ENCODE measurements at places on chromosomes 4 and X.

GRCh38 chr4:120960656-120961267, 38.2 kb upstream of the PRDM5 start:
- no peak for DNase-seq

DNA sequence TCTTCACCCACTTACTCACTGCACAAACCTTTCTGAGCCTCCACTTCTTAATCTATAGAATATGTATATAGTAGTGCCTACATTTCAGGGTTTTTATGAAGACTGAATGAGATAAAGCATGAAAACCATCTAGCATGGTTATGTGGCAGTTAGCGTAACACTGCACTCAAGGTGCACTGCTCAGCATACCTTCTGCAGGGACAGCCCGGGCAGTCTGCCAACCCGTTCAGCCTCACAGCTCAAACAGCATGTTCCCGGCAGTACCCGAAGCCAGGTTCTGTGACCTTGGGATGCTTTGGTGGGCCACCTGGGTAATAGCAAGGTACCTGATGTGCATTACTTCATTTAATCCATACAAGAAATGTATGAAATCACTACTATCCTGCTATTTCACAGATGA, 81.4 kb downstream of the DOCK11 start:
- DNase-seq: no peak

DNA sequence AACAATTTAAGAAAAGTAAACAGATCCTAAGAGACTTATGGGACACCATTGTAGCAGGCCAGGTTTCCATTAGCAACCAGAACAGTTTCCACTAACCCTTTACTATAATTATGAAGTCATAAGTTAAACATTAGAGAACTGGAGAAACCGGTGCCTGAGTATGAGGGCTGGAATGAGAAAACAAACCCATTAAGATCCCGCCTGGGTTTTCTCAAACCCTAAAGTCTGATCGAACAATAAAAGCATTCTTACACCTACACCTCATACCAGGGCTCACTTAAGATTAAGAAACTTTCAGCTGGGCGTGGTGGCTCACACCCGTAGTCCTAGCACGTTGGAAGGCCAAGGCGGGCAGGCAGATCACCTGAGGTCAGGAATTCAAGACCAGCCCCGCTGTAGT, 13.7 kb upstream of the DHX15 start:
- peak; percentile 97 for DNase-seq

DNA sequence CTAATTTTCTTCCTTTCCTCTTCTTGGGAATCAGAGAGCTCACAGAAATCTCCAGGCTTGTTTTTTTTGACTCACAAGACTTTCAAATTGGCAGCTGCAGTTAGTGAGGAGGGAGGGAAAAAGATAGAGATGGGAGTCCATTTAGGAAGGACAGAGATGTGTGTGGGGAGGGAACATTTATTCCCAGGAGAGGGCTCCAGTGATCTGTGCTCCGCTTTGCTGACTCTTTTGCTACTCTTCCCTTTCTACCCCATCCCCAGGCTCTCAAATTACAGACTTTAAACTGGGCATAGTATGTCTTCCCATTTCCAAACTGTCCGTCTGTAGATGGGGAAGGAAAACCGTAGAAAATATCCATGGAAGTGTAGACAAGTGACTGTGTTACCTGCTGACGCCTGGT, 39.1 kb upstream of the UCP1 start:
- no peak for DNase-seq

DNA sequence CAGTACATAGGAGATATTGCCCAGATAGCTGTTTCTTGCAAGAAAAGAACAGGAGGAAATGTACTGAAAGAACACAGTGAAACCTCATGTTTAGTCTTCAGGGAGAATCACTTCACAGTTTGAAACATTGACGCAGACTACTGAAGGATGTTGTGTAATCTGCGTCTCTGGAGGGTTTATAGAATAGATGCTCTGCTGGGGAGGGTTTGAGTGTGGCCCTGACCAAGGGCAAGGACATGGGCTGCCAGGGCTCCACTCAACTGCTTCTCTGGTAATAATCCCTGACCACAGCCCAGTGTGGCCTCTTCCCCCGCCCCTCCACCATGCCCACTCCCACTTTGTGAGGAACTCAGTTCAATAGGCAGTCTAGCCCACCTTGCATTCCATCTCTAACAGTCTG, 15.8 kb upstream of the ACE2 start:
- no peak for DNase-seq

- DNase-seq: no peak
Measured at GRCh38 chrX:29422034-29422433, 793.3 kb upstream of the MAGEB2 start.

GRCh38 chr4:26936284-26937065, 75.8 kb downstream of the STIM2 start:
- peak; percentile 10 for DNase-seq

DNA sequence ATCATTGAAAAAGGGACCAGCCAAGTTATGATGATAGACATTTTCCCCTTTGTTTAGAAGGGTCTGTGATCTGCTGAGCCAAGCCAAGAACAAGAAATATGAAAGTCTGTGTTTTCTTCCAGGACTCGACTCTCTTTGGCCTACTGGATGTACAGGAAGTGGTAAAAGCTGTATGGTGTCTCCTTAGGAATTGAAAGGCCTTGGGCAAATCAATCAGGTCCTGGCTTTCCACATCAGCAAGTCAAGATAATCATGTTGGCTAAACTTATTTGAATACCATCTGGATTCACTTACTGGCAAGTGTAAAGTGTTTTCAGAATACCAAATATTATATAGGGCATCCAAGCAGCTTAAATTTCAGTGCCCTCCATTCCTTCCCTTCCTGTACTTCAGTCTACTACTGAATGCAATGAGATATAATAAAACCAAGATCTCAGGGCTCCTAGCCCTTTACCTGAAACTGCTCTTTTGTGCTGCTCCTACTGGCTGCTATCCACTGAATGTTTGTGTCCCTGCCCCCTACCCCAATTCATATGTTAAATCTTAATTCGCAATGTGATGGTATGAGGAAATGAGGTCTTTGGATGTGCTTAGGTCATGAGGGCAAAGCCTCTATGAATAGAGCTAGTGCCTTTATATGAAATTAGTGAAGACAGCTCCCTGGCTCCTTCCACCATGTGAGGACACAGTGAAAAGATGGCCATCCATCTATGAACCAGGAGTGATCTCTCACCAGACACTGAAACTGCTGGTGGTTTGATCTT, 578.0 kb downstream of the SPRY1 start:
- no peak for DNase-seq

DNA sequence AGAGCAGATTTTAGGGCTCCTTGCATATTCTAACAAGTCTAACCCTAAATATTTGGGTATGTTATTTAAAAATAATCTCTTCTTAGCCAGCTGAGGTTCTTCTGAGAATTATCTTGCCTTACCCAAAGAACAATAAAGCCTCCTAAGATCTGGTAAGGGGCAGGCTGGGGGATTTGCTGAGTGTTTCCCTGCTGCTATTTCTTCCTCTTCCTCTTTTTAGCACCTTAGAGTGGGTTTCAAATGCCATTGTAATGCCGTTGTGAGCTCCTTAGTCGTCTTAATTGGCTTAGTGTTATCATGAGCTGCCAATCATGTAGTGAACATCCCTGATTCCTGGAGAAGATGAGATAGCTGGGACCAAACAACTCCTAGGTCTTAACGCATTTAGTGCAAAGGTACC, 15.4 kb downstream of the STOX2 start:
- DNase-seq: no peak

- no peak for DNase-seq
Measured at GRCh38 chrX:83759872-83760271, 101.1 kb upstream of the CYLC1 start.

- no peak for DNase-seq
Measured at GRCh38 chrX:133335027-133335426, 80.3 kb downstream of the GPC4 start.

- DNase-seq: no peak
Measured at GRCh38 chr4:152686452-152687013, 6.7 kb upstream of the TMEM154 start.

DNA sequence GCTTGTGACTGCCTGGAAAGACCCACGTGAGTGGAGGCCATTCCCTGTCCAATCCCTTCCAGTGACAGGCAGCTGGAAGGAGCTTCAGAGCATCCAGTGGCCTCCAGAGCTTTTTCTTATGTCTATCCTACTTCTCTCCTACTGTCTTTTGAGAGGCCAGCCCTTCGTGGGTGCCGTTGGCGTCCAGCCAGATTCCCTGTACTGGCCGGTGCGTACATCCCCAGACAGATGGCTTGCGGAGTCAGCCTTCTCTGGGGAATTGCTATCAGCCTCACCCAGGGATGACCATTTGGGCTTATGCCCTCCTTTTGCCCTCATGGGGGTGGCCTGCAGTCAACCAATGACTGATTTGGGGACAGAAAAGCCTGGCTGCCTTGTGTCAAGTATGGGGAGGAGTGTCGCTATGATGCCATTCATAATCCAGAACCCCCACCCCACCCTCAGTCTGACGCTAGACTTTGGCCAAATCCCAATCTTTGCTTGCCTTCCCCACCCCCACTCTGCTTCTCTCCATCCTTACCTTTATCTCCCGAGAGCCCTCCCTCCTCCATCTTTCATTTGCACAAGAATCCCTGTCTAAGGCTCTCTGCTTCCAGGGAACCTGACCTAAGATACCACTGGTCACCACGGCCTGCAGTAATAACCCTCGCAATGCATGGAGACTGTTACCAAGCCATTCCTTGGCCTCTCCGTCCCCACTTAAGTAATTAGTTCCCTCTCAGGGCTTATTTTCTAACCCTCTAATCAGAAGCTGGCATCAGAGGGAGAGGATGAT, 150.3 kb upstream of the BCOR start:
- DNase-seq: no peak

- no peak for DNase-seq
Measured at GRCh38 chr4:70183168-70183939, 12.2 kb upstream of the ODAM start.

GRCh38 chr4:153153339-153153871, 50.8 kb upstream of the TRIM2 start:
- DNase-seq: no peak

GRCh38 chr4:82276332-82276640, 97.5 kb downstream of the HNRNPD start:
- DNase-seq: no peak

DNA sequence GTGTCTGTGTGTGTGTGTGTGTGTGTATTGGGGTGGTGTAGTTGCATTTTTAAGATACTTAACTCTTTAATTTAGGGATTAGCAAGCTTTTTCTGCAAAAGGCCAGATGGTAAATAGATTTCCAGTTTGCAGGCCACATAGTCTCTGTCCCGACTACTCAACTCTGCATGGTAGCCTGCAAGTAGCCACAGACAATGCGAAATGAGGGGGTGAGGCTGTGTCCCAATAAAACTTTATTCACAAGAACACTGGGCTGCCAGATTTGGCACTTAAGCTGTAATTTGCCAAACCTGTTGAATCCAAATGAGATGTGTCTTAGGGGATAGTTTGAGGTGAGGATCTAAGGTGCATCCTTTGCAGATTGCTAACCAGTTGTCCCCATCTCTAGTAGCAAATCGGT, 6.8 kb downstream of the ATP2B3 start:
- DNase-seq: no peak

GRCh38 chr4:185849664-185850550, 37.9 kb upstream of the SORBS2 start:
- no peak for DNase-seq

All from epithelial cell of proximal tubule (primary cell).